Stimulated activated CD8-positive, alpha-beta memory T cell treated with anti-CD3 and anti-CD28 coated beads, Interleukin-15, amount 100 ng/mL, for 24 hours (primary cell): ENCODE measurements at places on chromosomes 2 and 18.

DNA sequence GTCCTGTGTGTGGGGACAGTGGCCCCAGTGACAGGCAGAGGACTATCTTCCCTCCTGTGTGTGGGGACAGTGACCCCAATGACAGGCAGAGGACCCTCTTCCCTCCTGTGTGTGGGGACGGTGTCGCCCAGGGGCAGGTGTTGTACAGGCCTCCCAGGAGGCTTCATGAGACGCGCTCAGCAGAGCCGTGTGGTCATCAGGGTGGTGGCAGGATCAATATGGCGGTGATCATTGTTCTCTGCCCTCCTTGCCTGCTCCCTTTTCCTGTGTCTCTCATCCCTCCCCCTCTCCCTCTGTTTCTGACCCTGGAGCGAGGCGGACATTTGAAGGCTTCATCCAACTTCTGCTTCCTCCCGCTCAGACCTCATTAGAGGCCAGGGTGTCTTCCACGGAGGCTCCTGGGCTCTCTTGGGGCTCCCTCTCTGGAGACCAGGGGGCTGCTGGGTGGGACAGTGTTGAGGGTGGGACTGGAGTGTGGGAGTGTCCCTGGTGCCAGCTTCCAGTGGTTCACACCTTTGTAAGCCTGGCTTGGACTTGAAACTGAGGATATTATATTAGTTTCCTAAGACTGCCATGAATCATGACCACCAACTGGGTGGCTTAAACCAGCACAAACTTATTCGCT is 59.5 kb downstream of the ACKR3 start:
- DNase-seq = no peak

DNA sequence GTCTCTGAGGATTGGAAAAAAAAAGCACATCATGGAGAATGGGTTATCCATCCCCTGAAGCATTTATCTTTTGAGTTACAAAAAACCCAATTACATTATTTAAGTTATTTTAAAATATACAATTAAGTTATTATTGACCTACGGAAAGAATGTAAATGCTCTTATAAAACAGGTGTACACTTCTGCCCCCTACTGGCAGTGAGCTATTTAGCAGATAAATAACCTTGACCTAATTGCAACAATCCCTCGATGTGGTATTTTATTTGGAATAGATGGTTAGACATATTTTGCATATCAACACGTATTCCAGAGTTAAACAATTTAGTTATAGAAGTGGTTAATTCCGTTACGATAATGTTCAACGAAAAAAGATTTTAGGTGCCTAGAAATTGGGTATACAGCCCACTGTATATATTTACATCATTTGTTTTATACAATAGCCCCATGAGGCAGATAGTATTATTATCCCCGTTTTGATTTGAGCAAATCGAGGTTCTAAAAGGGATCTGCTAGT is 9.1 kb upstream of the DAW1 start:
- DNase-seq = no peak

- no peak for DNase-seq
These were observed 72.2 kb upstream of the TMEM87B start for GRCh38 chr2:111982822-111983221.

- DNase-seq = no peak
These were observed 100.0 kb upstream of the CXCR4 start for GRCh38 chr2:136217996-136218395.

- DNase-seq = no peak
These were observed 96.2 kb upstream of the CTDP1 start for GRCh38 chr18:79583426-79583825.

- DNase-seq = peak; percentile 15
These were observed 785 bp downstream of the CLASP1 start for GRCh38 chr2:121648206-121649148.

DNA sequence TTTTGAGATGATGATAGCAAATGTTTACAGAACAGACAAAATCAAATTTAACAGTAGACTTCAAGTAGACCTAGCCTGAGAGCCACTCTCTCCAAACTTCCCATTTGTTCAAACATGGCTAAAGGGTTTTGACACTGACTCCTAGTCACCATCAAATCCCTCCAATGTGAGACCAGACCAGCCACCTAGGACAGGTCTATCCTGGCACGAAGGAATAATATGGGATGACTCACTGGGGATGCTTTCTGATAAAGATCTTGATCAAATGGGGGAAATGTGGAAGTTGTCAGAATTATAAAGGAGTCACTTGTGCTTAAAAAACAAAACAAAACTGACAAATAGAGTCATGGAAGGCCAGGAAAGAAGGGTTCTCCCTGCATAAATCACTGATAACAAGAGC is 95.7 kb downstream of the EDAR start:
- DNase-seq = no peak

DNA sequence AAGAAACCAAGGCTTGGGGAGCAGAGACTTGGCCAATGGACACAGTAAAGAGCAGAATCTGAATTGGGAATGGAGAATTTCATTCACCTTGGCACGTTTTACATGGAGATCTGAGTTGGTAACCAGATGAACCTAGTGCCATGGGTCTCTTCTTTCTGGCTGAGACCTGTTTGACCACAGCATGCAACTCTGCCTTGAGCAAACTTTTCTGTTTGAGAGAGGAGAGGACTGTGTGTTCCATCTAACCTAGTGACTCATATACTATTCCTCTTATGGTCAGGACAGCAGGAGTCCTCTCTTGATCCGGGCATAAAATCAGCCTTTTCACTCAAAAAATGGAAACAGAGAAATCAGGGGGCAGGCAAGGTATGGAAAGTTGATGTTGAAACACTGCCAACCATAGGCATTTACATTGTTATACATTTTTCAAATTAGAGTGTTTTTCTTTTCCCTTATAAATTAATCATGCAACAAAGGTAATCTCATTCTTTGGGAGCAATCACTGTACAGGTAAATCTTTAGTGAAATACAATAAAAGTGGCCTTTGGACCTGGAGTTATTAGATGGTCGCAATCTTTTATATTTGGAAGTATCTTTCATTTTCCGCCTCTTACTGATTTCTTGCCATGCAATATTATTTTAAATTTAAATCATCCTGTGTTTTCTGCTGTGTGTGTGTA is 86.7 kb downstream of the NRP2 start:
- no peak for DNase-seq

GRCh38 chr18:54173980-54174630 is 50.4 kb downstream of the MBD2 start:
- no peak for DNase-seq
